ENCODE measurements at places on chromosomes 2 and 18.

DNA sequence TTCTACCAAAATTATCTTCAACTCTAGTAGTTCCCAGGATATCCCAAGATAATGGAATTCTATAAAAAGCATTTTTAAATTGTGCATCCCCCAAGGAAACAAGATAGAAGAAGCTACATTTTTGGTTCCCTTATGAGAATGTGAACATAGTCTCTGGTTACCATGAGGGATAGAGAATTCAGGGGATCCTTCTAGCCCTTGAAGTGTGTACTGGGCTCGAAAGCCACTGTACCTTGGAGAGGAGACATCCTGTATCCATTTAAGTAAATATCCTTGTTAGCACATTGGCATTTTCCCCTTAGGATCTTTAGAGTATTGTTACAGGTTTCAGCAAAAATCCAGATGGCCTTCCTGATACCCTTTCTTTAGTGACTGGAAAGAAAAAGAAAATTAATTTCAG, 228.5 kb downstream of the RTP5 start:
- no peak for DNase-seq

DNA sequence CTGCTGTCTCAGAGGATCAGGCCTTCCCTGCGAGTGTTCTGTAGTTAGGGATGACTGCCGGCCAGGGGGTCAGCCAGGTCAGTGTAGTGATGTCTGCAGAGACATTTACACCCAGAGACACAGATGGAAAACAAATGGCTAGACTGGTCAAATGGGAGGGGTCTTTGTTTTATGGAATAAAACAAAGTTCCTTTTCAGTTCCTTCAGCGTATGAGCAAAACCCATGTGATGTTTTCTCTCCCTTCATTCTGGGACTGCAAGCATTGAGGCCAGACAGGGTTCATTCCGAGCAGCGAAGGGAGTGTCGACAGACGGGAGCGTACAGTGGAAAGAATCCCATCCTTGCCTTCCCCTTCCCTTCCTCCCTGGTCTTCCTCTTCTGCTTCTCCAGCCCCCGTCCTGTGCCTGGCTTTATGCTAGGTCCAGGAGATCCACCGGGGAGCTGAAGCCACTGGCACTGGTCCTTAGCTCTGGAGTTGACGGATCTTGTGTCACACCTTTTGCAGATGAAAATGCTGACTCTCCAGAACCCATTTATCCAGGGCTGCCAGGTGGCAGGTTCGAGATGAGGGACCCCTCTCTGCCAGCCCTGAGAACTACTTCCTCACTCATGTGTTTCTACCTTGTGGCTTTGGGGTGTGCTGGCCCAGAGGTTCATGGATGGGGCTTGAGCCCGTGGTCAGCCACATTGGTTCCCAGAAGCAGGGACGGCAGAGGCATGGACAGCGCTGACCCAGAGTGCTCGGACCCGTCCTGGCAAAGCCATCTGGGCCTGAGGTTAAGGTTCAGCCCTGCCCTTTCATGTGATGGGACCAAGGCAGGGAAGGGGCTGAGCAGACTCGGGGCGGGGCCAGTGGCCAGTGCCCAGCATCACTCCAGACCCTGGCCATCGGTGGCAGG, 24.2 kb downstream of the ITGB1BP1 start:
- no peak for DNase-seq

DNA sequence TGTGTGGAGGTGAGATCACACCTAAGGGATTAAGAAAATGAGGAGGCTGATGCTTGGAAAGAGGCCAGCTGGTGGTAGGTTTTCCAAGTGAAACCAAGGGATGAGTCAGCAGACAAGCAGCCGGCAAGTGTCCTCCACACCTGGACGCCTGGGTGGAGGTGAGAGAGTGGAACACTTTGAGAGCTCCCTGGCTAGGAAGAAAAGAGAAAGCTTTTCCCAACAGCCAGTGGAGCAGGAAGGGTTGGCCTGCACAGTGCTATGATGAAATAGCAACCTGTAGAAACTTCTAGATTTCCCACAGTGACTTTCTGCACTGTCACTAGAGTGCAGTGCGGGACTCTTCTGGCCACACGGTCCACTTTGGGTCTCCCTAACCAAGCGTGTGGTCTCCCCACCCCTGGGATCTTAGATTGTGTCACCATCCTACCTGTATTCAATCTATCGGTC, 19.6 kb upstream of the IL37 start:
- no peak for DNase-seq

GRCh38 chr2:174397773-174398172, 2.2 kb downstream of the SCRN3 start:
- DNase-seq, result no peak

GRCh38 chr18:3998698-3999333, 456.3 kb downstream of the DLGAP1 start:
- no peak for DNase-seq
